Activated naive CD4-positive, alpha-beta T cell treated with Interleukin-2 at 50 U/mL for 16 hours (primary cell): ENCODE measurements at places on chromosomes 5 and 9.

- DNase-seq, result no peak
Observed at GRCh38 chr9:26157411-26157810, 479.2 kb upstream of the TUSC1 start.

DNA sequence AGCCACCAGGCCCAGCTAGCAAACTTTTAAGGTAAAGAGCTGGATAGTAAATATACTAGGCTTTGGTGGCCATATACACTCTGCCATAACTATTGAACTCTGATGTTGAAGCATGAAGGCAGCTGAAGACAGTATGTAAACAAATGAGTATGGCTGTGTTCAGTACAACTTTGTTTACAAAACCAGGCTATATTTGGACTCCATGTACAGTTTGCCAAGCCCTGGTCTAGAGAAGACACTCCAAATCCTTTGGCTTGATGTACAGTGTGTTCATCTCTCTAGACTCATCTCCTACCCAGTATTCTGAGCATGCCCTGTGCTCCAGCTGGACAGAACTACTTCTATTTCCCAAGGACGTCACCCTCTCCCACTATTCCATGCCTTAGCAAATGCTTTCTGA, 54.3 kb upstream of the MEGF10 start:
- DNase-seq, result no peak

DNA sequence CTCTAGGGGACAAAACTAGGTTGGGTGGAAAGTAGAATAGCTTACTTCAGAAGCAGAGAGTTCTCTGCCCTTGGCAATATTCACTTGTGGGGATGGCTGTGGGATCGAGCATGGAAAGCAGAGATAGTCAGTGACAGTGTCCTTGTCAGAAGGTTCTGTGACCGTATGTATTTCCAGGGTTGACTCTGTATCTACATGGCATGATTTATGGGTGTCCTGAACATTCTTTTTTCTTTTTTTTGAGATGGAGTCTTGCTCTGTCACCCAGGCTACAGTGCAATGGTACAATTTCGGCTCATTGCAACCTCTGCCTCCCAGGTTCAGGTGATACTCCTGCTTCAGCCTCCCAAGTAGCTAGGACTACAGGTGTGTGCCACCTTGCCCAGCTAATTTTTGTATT, 77.4 kb upstream of the LHFPL2 start:
- DNase-seq, result no peak

- no peak for DNase-seq
Observed at GRCh38 chr5:139088024-139088423, 110.1 kb downstream of the SIL1 start.

GRCh38 chr5:2194236-2194555, 311.5 kb upstream of the IRX4 start:
- DNase-seq, result no peak

- DNase-seq, result no peak
Observed at GRCh38 chr5:13187186-13187585, 757.3 kb downstream of the DNAH5 start.

DNA sequence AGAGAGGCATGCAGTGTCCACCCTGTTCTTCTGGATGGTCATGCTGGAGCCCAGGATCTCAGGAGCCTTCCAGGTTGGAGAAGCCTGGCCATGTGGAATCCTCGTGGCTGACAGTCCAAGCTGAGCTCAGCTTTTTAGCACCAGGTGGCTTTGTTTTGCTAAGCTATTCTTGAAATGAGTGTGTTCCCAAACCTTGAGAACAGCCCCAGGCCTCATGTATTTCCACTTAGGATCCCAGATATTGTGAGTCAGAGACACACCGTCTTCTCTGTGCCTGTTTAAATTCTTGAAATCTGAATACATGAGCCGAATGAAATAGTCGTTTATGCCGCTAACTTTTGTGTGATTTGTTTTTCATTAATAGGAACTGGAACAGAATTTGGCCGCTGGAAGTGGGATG, 61.2 kb downstream of the IRX2 start:
- no peak for DNase-seq
